NB4 (cell line): ENCODE measurements at places on chromosomes 7 and 10.
A peak's percentile ranks its signal among the peaks of the same experiment; 100 is the strongest.

DNA sequence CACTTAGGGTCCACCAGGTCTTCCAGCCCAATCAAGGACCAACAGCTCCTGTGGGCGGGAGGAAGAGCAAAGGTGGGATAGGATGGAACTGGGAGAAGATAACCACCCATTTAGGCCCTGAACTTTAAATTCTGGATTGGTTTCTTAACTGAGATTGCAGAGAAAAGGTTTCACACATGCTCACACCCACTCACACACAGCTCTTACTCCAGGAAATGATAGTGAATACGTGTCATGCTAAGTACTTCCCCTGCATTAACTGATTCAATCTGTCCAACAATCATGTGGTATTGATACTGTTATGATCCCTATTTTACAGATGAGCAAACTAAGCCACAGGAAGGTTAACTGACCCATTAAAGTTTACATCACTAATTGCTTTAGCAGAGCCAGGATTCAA, 4.6 kb upstream of the CYP3A4 start:
- DNase-seq: no peak

DNA sequence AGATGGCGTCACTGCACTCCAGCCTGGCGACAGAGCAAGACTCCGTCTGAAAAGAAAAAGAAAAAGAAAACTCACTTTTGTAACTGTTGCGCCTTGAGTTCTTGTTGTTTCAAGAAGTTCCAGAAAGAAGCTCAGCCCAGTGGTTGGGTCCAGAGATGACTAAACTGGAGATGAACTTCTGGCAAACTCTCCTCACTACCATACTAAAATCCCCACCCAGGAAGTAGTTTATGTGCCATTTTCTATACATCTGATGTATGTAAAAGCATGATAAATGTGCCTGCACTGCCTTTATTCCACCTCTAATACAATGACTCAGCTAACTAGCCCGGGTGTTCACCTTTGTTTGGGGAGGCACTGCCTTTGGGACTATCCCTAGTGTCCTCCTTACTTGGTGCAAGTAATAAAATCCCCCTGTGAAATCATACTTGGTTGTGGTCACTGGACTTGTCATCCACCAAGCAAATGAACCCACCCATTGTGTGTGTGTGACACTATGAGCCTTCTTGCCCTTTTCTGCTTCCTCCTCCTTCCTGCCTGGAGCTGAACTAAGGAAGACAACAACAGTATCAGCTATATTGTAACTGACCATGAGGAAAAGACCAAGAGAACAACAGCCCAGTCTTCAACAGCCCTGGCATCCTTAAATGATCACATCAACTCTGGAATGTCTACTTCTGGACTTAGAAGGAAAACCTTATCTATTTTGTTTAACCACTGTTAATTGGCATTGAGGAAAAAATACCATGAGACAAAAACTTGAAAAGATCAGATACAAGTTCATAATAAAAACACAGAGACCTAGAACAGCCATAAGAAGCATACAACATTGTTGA, 33.6 kb downstream of the JMJD1C start:
- peak; percentile 16 for DNase-seq

DNA sequence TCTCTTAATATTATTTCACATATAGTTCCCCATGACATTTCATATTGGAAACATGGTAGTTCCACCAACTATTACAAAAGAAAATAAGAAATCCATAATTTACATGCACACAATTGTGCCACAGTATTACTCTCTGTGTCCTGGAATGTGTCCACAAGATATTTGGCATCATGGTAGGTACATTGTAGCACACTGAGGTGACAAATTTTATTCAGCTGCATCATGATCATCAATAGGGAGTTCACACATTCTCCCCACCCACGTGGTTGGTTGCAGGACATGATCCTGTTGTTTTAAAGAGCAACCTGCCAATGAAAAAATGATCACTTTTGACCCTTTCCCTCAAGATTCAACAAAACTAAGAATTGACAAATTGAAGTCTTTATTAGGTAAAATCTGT, 67.1 kb upstream of the HECTD2 start:
- no peak for DNase-seq

- peak; percentile 40 for DNase-seq
Observed at GRCh38 chr7:99897322-99898022, 20.6 kb upstream of the OR2AE1 start.

- no peak for DNase-seq
Observed at GRCh38 chr10:63116452-63117072, 16.6 kb upstream of the NRBF2 start.

- no peak for DNase-seq
Observed at GRCh38 chr10:16520900-16521299, 779 bp downstream of the C1QL3 start.

- no peak for DNase-seq
Observed at GRCh38 chr10:90168244-90168643, 466.9 kb downstream of the KIF20B start.
